NCI-H1417 (cell line): ENCODE measurements at places on chromosomes 7 and 10.

DNA sequence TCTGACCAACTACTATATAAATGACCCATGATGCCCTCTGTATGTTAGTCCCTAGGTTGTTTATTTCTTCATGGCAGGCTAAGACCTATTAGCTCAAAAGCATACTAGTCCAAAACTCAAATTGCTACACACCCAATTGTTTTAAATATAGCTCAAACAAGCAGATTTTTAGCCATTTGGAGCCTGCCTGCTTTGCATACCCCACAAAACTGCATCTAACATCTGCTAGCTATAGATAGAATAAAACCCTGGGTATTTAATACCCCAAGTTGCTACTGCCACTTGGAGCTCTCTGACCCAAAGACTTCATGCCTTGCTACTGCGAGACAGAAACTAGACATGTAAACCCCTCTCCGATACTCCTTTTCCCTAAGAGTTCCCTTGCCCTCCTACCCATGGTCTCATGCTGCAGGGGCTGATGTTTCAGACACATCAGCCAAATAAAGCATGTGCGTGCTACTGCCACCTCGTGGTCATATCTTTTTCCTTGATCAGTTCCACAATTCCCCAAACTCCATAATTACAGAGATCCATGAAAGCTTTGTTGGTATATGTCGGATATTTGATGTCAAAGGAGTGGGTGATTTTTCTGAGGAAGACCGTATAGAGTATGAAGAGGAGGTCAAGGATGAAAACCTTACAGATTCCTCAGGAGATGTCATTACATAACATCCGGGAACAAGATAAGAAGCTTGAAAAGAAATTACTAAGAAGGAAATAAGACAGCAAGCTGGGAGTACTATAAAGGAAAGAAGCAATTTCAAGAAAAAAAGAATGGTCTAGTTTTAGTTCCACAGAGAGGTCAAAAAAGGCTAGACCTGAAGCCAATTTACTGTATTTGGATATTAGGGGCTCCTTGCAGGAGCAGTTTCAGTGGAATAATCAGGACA lies 386.6 kb downstream of the SH2D4B start:
- peak; percentile 42 for DNase-seq

GRCh38 chr10:35568483-35569015 lies 36.6 kb upstream of the GJD4 start:
- no peak for DNase-seq

DNA sequence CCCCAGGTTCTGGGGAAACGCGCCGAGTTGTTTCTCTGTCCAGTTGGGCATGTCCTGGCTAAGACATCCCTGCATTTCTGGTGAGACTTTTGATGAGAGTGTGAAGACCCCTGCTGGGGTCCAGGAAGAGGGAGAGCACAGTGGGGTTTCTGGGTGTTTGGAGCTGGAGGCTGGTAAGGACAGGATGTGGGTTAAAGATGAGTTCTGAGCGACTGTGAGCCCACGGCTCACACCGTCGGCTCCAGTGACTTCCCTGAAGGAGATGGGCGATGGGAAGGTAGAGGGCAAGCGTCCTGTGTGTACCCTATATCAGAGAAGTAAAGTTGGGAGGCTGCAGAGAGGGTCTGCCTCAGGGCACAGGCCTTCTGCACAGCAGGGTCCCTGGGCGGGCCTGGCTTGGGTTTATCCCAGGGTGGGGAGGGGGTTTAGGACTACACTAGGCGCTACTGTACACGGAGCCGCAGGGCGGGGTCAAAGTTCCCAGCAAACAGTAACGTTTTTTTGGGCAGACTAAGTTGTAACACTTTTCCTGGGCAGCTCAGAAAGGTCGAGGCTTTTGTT lies 3.6 kb downstream of the EMX2 start:
- no peak for DNase-seq

- DNase-seq, result no peak
Observed at GRCh38 chr10:48187713-48188485, 86.6 kb downstream of the FRMPD2 start.

GRCh38 chr7:135117096-135117495 lies 30.8 kb upstream of the TMEM140 start:
- DNase-seq, result no peak

DNA sequence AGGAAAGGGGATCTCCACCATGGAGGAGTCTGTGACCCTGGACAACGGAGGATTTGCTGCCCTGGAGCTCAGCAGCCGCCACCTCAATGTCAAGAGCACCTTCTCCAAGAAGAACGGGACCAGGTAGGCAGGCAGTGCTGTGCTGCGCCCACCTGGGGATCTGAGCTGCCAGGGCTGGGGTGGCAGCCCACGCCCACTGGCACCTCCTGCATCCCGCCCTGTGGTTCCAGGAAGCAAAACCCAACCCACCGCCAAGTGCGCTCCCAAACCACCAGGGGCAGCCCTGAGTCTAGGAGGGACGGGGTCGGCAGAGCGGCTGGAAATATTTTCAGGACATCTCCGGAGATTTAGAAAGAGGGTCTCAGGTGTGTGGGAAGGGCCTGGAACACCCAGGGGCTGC lies 440.3 kb upstream of the FOXK1 start:
- DNase-seq, result no peak

GRCh38 chr10:65861249-65861648 lies 1064.6 kb upstream of the LRRTM3 start:
- no peak for DNase-seq

- no peak for DNase-seq
Observed at GRCh38 chr10:11841375-11841774, 18.2 kb downstream of the PROSER2 start.
